ENCODE measurements at places on chromosomes 4 and X.

GRCh38 chr4:99885063-99885664 lies 9.1 kb downstream of the LAMTOR3 start:
- no peak for DNase-seq

- DNase-seq = no peak
Observed at GRCh38 chrX:139890991-139891700, 41.7 kb downstream of the ATP11C start.

DNA sequence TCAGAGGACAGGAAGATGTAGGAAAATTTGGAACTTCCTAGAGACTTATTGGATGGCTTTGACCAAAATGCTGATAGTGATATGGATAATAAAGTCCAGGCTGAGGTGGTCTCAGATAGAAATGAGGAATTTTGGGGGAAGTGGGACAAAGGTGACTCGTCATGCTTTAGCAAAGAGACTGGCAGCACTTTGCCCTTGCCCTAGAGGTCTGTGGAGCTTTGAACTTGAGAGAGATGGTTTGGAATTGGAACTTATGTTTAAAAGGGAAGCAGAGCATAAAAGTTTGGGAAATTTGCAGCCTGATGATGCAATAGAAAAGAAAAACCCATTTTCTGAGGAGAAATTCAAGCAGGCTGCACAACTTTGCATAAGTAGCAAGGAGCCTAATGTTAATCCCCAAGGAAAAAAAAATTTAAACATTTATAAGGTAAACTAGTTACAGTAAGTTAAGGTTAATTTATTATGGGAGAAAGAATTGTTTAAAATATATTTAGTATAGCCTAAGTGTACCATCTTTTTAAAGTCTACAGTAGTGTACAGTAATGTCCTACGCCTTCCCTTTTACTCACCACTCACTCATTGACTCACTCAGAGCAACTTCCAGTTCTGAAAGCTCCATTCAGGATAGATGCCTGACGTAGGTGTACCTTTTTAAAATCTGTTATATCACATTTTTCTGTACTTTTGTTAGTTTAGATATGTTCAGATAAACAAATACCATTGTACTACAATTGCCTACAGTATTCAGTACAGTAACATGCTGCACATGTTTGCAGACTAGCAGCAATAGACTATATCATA lies 101.2 kb downstream of the FAM13A start:
- DNase-seq = no peak

GRCh38 chr4:36775544-36775943 lies 469.0 kb upstream of the NWD2 start:
- DNase-seq = no peak

DNA sequence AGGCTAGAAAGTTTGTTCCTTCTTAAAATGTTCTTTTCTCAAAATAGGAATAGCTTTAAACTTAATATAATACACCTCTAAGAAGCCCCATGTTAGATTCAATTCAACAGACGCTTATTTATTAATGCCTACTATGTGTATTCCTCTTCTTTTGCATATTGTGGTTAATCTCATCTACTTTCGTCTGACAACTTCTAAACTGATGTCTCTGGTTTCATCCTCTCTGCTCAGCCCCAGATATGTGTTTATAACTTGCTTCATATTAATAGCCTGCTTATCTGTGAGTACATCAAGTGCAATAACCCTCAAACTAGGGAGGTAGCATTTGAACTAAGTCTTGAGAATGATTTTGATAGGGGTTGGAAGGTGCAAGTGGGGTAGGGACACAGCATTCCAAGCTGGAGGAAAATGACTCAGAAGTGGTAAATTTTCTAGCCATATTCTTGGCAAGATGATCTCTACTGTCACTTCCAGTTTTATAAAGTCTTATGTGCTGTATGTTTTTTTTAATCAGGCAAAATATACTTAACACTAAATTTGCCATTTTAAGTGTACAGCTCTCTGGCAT lies 37.0 kb downstream of the STK26 start:
- DNase-seq = no peak

GRCh38 chrX:29397506-29397905 lies 810.3 kb downstream of the IL1RAPL1 start:
- DNase-seq = no peak
